ENCODE measurements at places on chromosomes 6 and 20.
A peak's percentile ranks its signal among the peaks of the same experiment; 100 is the strongest.

DNA sequence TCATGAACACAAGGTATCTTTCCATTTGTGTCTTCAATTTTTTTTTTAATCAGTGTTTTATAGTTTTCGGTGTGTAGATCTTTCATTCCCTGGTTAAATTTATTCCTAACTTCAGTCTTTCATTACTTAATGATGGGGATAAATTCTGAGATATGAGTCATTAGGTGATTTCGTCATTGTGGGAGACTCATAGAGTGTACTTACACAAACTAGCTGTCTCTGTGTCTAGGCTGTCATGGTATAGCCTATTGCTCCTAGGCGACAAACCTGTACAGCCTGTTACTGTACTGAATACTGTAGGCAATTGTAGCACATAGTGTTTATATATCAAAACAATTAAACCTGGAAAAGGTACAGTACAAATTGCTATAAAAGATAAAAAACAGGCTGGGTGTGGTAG is 42.1 kb downstream of the SMAP1 start:
- H3K27me3 ChIP-seq: no peaks in the 10 kb centered on the region
- H3K27ac ChIP-seq: no peak overlapping the region
- H3K4me1 ChIP-seq: peaks cover 24% of the 10 kb centered on the region
- no peak for DNase-seq

DNA sequence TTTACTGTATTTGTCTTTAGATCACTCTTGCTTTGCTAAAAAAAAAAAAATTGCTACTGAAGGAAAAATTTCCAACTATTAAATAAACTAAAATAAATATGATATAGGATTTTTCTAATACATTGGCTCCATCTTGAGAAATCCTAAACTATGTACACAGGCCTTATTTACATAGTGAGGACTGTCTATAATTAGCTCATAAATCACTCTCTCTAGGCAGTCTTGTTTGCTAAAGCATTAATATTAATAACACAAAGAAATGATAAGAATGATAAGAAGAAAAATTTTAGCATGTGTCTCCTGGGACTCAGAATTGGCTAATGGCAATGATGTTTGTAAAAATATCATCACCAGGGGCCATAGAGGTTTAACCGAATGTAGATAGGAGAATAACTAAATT is 13.3 kb upstream of the CRYBG1 start:
- H3K4me3 ChIP-seq: no peak overlapping the region
- no peak for DNase-seq
- no peaks in the 10 kb centered on the region for H3K4me1 ChIP-seq
- H3K27ac ChIP-seq: no peak overlapping the region

DNA sequence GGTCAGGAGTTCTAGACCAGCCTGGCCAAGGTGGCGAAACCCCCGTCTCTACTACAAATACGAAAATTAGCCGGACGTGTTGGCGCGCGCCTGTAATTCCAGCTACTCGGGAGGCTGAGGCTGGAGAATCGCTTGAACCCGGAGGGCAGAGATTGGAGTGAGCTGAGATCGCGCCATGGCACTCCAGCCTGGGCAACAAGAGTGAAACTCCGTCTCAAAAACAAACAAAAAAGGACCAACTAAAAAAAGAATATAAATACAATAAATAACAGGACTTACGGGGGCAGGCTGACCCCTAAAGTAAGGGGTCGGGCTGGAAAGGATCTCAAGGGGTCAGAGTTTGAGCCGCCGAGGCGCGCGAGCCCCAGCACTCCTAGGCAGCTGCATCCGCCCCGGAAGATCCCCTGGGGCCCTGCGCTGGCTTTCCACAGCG is 509 bp upstream of the TPD52L2 start:
- DNase-seq: no peak
- H3K4me1 ChIP-seq: peaks cover 27% of the 10 kb centered on the region
- peak overlapping the region; percentile 94 for H3K27ac ChIP-seq
- no peaks in the 10 kb centered on the region for H3K27me3 ChIP-seq
- H3K4me3 ChIP-seq: peak overlapping the region; percentile 91

- no peak for DNase-seq
- H3K4me3 ChIP-seq: no peak overlapping the region
- no peaks in the 10 kb centered on the region for H3K36me3 ChIP-seq
- no peaks in the 10 kb centered on the region for H3K27me3 ChIP-seq
- no peak overlapping the region for H3K27ac ChIP-seq
Observed at GRCh38 chr6:74966712-74967111, 239.1 kb downstream of the COL12A1 start.

DNA sequence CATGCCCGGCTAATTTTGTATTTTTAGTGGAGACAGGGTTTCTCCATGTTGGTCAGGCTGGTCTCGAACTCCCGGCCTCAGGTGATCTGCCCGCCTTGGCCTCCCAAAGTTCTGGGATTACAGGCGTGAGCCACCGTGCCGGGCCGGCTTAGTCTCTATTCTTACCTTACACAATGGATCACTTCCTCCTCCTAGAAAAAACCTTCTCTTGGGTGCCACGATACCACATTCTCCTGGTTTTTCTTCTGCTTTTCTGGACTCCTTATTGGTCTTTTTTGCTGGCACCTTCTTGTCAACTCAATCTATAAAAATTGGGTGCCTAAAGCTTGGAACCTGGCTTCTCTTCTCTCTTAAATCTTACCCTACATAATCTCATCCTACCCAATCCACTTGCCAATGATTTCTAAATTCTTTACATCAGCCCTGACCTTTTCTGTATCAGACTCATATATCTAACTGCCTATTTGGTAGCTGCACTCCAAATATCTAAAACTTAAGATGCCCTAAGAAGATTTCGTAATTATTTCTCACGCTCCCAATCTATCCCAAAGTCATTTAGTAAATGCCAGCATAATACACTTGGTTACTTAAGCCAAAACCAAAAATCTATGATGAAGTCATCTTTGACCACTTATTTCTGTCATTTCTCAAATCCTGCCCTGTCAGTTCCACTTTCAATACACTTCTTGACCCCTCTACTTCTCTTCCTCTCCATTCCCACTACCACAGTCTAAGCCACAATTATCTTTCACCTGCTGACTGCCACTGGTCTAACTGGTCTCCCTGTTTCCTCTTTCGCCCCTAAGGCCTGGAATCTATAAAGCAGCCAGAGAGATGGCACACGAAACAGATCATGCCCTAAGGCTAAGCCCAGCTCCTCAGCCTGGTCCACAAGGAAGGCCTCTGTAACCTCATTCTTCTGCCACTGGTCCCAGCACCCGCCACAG is 43.2 kb downstream of the ELMO2 start:
- H3K4me1 ChIP-seq: peaks cover 80% of the 10 kb centered on the region
- peaks cover 63% of the 10 kb centered on the region for H3K36me3 ChIP-seq
- H3K4me3 ChIP-seq: peak overlapping the region; percentile 96
- peak overlapping the region; percentile 96 for H3K27ac ChIP-seq
- no peaks in the 10 kb centered on the region for H3K27me3 ChIP-seq

DNA sequence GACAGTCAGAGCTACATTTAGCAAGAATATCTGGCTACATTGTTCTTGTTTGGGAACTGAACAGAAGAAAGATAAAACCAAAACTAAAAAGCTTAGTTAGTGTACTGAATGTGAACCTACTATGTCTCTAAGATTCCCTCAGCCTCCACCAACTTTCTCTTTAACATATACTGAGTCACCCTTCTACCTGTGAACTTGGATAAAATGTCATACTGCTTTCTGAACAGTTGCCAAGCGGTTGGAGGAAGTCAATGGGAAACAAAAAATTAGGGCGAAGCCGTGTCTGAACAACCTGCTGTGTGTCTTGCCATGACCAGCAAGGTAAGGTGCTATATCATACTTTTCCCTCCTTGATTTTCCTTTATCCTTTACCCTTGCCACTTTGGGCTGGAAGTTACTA is 243.5 kb downstream of the BTBD9 start:
- H3K4me1 ChIP-seq: no peaks in the 10 kb centered on the region
- no peak for DNase-seq
- no peak overlapping the region for H3K4me3 ChIP-seq
- H3K36me3 ChIP-seq: no peaks in the 10 kb centered on the region
- H3K27me3 ChIP-seq: no peaks in the 10 kb centered on the region

GRCh38 chr6:84738996-84739865 is 25.2 kb downstream of the TBX18 start:
- no peaks in the 10 kb centered on the region for H3K27me3 ChIP-seq
- no peak overlapping the region for H3K27ac ChIP-seq
- no peak for DNase-seq

Measured in activated naive CD4-positive, alpha-beta T cell treated with anti-CD3 and anti-CD28 coated beads, Interleukin-2, amount 10 ng/mL, durations not matched to agents 7 days and 5 days (primary cell).